Activated naive CD4-positive, alpha-beta T cell (primary cell): ENCODE measurements at places on chromosomes 13 and 19.
A peak's percentile ranks its signal among the peaks of the same experiment; 100 is the strongest.

- no peak for DNase-seq
Measured at GRCh38 chr13:110916301-110917142, 1.7 kb upstream of the ANKRD10 start.

DNA sequence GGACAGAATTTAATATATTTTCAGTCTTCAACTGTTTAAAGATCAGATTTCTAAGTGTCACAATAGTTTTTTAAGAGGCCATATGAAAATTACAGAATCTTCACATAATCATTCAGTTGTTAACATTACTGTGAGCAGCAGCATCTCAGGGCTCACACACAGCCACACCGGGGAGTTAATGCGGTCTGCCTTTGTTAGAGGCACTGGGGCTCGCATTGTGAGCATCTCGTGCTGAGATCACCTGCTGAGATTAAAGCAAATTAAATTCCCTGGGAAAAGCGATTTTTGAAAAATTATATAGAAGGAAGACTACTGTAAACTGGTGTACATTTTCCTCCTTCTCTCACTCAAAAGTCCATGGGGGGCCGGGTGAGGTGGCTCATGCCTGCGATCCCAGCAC lies 16.6 kb downstream of the GPR12 start:
- DNase-seq: no peak

DNA sequence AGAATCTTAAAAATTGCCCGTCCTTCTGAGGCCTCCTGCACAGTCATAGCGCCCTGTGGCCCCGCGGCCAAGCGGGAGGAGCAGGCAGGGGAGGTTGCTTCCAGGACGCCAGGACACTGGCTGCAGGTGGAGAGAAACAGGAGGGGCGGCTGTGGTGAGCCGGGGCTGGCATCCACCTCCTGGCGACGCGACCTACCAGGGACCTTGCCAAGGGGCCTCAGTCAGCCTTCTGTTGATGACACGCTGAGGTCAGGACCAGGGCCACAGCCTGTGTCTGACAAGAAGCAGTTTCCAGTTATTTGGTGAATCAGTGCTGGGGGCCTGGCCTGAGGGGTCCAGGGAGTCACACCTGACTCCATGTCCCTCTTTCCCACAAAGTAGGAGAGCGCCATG lies 13.3 kb upstream of the MKNK2 start:
- DNase-seq: no peak

GRCh38 chr13:45388664-45389063 lies 29.5 kb downstream of the SLC25A30 start:
- DNase-seq: no peak

DNA sequence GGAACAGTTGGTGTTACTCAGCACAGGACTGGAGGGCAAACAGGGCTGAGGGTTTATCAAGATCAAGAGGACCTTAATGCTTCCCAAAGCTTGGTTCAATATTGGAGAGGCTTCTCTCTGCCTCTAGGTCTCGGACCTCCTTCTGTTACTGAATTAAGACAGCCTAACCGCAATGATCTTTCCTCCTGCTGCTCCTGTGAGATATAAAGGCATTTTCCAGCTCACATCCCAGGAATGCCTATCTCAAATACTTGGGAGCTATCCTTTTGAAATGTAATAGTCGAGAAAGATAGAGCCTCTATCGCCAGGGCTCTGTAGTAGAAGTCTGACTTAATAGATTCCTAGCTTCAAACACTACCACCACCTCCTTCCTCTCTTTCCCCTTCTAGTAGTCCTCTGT lies 1475.0 kb downstream of the SLITRK1 start:
- no peak for DNase-seq

DNA sequence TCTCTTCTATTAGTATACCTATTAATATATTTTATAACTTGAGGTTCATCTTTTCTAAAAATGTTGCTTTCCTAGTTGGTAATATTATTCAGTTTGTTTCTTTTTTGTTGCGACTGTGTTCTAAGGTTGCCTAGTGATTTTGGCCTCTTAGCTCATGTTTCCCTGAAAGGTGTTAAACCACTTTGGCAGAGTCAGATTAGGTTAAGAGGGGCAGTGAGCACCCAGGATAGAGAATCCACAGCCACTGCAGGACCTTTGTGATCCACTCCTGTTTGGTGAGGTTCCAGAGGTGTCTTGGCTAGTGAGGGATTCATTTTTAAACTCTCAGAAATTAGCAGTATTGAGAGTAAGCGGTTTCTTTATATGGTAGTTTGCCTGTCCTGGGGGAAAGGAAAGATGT lies 14.9 kb upstream of the GPR18 start:
- DNase-seq: no peak

DNA sequence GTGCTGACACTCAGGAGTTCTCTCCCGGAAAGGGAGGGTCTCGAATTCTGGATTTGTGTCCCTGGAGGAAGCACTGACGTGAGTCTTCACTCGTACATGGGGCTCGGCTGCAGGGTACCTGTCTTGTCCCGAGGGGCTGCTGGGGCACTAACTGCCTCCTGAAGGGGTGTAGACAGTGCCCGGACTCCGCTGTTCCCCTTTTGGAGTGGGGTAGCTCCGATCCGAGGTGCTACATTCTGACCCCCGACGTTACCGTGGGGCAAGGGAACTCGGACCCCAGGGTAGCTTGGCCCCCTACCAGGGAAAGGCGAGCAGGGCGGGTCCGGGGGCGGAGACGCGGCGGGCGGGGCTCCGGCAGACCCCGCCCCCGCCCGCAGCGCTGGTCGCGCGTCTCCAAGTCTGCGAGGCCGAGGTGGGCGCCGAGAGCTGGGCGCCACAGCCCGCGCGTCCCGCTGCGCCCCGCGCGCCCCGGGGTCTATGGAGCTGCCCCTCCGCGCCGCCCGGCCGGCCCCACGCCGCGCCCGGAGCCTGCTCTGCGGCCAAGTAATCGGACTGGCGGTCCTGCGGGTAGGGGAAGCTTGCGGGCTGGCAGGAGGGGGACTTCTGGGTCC lies at the start of gene NPAS1:
Gene NPAS1, plus strand, starts transcription at position 407 of the 611 bp plus-strand sequence. CDS start 1,211 bp downstream, outside the sequence.
- no peak for DNase-seq

DNA sequence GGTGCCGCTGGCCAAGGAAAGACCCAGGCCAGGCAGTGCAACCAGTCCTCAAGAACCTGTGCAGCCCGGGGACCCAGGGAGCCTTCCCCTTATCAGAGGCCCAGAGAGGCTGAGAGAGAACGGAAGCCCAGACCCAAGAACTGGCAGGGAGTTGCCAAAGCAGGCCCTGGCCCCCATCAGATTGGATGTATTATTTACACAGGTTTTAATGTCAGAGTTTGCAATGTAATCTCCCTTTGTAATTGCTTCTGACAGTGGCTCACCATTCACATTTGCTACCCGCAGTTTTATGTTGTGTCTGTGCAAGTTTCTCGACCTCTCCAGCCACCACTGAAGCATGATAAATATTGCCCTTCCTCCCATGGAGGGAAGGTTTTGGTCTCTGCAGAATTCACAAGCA lies 660.9 kb downstream of the LIG4 start:
- DNase-seq: no peak

- DNase-seq: no peak
Measured at GRCh38 chr13:52025475-52026245, 1.2 kb downstream of the UTP14C start.

- DNase-seq: no peak
Measured at GRCh38 chr19:27865927-27866777, 1346.8 kb downstream of the UQCRFS1 start.

- DNase-seq: no peak
Measured at GRCh38 chr19:28598861-28599260, 614.1 kb downstream of the UQCRFS1 start.

DNA sequence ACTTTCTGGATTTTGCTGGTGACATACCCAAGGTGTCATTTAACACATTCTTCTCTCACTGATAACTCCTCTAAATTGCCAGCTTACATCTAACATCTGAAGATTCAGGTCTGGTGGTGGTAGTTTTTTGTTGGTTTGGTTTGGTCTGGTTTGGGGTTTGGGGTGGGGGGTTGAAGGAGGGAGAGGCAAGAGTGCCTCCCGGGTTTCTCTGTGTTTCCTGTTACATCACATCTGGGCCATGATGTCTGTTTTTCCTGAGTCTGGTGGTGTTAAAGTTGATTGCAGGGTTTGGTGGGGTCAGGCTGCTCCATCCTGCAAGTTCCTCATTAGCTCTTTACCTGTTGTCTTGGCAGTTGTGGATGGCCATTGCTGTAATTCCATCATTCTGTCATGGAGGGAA lies 155.8 kb upstream of the UBL3 start:
- no peak for DNase-seq

DNA sequence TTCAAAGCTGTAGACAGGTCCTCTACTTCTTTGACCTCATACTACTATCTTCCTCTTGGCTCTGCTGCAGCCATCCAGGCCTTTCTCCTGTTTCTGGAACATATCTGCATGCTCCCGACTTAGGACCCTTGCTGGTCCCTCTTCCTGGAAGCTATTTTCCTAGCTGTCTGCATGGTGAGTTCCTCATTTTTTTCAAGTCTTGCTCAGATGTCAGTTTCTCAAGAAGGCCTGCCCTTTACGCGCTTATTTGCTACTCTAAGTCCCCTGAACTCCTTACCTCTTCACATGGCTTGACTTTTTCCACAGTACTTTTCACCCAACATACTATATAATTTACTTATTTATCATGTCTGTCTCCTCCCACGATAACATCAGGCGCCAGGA lies 31.4 kb downstream of the DNAJC3 start:
- DNase-seq: no peak

DNA sequence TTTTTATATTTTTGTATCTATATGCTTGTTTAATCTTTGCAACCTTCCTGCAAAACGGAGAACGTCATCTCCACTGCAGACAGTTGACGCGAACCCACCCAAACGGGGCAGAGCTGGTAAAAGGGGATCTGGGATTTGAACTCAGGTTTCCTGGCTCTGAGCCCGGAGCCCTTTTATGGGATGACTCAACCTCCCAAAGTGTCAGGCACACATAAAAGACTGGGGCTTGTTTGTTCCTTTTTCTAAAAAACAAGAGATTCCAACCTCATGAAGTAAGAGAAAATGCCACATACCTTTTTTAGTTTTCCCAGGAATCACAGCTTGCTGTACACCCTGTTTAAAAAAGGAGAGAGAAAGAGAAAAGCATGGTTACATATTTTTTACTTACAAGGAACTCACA lies 78.9 kb downstream of the GADD45B start:
- no peak for DNase-seq

GRCh38 chr19:31148671-31149070 lies 200.6 kb downstream of the TSHZ3 start:
- DNase-seq: no peak

GRCh38 chr19:18672606-18673337 lies 10.7 kb upstream of the CRTC1 start:
- DNase-seq: no peak

DNA sequence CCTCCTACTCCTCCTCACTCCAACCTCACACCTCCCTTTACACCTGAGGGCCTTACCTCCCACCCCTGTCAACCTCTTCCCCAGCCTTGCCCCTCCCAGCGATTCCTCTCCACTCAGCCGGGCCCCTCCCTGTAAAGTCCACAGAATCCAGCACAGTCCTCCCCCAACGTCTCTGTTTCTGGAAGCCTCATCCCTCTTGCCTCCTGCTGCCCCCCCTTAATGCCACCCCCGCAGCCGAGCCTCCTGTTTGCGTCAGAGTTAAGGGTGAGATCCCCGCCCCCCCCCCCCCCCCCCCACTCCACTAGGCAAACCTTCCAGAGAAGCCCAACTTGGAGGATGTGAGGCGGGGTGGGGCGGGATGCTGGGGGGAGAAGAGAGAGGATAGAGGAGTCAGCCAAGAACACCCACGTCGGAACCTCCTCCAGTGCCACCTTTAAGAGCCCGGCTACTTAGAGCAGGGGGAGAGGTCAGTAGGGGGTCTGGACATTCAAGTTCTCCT lies 2.1 kb downstream of the UNC13A start:
- DNase-seq: no peak

GRCh38 chr13:95647321-95647720 lies 2.8 kb upstream of the DZIP1 start:
- DNase-seq: no peak

- peak; percentile 64 for DNase-seq
Measured at GRCh38 chr19:1250437-1251260, 2.3 kb downstream of the MIDN start.

- DNase-seq: no peak
Measured at GRCh38 chr13:112445411-112446271, 69.5 kb downstream of the SPACA7 start.

GRCh38 chr13:29598321-29598720 lies 2.8 kb upstream of the SLC7A1 start:
- no peak for DNase-seq

DNA sequence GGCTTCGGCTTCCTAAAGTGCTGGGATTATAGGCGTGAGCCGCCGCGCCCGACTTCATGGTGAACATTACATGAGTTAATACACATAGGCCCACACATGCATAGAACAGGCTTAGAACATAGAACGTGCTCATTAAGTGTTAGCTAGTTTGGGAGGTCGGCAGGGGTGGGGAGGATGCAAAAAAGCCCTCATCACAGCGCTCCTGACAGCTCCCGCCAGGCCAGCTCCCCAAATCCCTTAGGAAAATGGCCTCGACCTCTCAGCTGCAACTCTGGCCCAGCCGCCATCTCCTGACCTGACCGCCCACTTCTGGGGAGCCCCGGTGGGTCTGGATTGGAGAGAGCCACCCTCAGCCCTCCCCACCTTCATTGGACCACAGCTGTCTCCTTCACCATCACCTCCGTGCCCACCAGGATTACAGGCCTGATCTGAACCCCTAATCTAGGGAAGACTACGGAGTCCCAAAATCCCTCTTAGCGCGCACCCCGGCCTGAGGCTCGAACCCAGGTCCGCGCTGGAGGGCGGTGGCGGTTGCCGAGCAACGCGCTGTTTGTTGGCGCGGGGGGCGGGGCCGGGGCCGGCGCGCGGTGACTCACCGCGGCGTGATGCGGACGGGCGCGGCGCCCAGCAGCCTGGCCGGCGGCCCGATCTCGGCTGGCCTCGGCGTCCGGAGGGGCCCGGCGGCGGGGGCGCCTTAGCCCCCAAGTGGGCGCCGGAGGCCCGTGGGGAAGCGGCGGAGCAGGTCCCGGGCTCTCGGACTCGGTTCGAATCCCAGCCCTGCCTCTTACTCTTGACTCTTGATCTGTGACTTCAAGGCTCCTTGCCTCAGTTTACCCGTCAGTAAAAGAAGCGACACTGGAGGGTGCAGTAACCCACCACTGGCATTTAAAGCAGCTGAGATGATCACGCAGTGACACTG lies 26.7 kb upstream of the NANOS3 start:
- peak; percentile 54 for DNase-seq

DNA sequence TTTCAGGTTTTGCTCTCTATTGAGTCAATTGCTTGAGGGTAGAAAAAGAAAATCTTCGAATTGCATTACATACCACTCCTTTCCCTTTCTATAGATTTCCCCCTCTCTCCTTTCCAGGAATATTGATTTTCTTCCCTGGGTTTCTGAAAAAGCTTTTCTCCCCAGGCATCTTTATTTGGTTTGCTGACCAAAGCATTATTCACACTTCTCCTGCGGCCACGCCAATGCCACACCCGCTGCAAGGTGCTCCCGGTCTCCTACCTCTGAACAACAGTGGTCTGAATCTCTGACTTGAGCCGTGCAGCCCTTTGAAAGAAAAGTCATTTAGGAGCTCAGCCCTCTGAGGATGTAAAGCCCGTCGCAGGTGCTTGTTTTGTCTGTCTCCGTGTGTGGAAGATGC lies 350.9 kb upstream of the TMTC4 start:
- DNase-seq: no peak

DNA sequence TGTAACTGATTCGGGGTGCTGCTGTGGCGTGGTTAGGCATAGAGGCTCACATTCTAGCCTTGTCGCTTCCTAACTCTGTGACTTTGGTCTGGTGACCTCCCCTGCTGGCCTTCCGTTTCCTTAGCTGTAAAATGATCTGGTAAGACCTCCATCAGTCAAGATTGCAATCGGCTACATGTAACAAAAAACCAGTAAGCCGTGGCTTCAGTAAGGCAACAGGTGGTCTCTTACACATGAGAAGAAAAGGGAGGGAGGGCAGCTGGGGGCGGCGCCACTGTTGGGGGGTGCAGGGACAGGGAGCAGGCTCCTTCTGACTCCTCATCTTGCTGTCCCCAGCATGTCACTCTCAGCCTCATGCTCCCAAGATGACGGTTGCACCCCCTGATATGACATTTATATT lies 148.0 kb downstream of the SIPA1L3 start:
- DNase-seq: no peak
